Activated naive CD8-positive, alpha-beta T cell treated with anti-CD3 and anti-CD28 coated beads for 36 hours (primary cell): ENCODE measurements at places on chromosomes 4 and X. TPM values are rescaled to one million over a fixed set of nuclear protein-coding genes. Genes with fewer than 3 reads are reported as not detected.

- peaks cover 2% of the 10 kb centered on the region for H3K4me1 ChIP-seq
- DNase-seq: no peak
- H3K27ac ChIP-seq: no peak within 1 kb of the TSS
- peaks cover 64% of the 10 kb centered on the region for H3K27me3 ChIP-seq
These were observed at the start of gene GPC4 for GRCh38 chrX:133415276-133416105. Gene GPC4 (minus strand): TSS chrX:133415489. CDS start chrX:133414965, 524 bp downstream.

GRCh38 chr4:154911608-154912098 lies 130.6 kb downstream of the RBM46 start:
- no peak overlapping the region for H3K4me3 ChIP-seq
- H3K27me3 ChIP-seq: no peaks in the 10 kb centered on the region
- no peaks in the 10 kb centered on the region for H3K36me3 ChIP-seq
- no peaks in the 10 kb centered on the region for H3K4me1 ChIP-seq
- H3K27ac ChIP-seq: no peak overlapping the region
- no peak for DNase-seq

- H3K27ac ChIP-seq: no peak overlapping the region
- H3K27me3 ChIP-seq: no peaks in the 10 kb centered on the region
- H3K4me1 ChIP-seq: no peaks in the 10 kb centered on the region
- no peak overlapping the region for H3K4me3 ChIP-seq
- no peaks in the 10 kb centered on the region for H3K36me3 ChIP-seq
- DNase-seq: no peak
These were observed 88.3 kb downstream of the NHSL2 start for GRCh38 chrX:71998836-71999509.

DNA sequence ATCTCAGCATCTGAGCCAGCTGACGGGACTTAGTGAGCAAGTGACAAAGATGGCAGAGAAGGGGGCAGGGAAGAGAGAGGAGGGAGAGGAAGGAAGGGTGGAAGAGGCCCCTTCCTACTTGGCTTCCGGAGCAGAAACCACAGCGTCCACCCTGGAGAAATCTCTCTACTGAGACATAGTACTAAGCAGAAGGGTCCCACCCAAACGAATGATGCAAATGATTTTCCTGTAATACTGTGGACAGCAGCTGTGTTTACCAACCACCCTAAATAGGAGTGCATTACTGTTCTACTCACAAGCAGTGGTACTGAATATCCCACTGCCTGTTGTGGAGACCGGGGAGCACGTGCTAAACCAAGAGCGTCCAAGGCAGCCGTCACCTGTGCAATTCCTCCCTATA lies 29.4 kb downstream of the DTHD1 start:
- peaks cover 13% of the 10 kb centered on the region for H3K4me1 ChIP-seq
- no peaks in the 10 kb centered on the region for H3K27me3 ChIP-seq
- H3K36me3 ChIP-seq: no peaks in the 10 kb centered on the region
- peak overlapping the region; percentile 44 for H3K4me3 ChIP-seq

FGA gene
- not detected for total RNA-seq

GRCh38 chrX:121863976-121864375 lies 816.6 kb downstream of the GLUD2 start:
- no peaks in the 10 kb centered on the region for H3K27me3 ChIP-seq
- no peak overlapping the region for H3K4me3 ChIP-seq
- no peaks in the 10 kb centered on the region for H3K4me1 ChIP-seq

GRCh38 chr4:38386005-38386551 lies 277.9 kb upstream of the KLF3 start:
- peaks cover 22% of the 10 kb centered on the region for H3K4me1 ChIP-seq
- peaks cover 7% of the 10 kb centered on the region for H3K36me3 ChIP-seq
- H3K4me3 ChIP-seq: no peak overlapping the region

ASMTL gene
- 29.4 TPM for total RNA-seq

GLRB gene
- total RNA-seq: not detected

DNA sequence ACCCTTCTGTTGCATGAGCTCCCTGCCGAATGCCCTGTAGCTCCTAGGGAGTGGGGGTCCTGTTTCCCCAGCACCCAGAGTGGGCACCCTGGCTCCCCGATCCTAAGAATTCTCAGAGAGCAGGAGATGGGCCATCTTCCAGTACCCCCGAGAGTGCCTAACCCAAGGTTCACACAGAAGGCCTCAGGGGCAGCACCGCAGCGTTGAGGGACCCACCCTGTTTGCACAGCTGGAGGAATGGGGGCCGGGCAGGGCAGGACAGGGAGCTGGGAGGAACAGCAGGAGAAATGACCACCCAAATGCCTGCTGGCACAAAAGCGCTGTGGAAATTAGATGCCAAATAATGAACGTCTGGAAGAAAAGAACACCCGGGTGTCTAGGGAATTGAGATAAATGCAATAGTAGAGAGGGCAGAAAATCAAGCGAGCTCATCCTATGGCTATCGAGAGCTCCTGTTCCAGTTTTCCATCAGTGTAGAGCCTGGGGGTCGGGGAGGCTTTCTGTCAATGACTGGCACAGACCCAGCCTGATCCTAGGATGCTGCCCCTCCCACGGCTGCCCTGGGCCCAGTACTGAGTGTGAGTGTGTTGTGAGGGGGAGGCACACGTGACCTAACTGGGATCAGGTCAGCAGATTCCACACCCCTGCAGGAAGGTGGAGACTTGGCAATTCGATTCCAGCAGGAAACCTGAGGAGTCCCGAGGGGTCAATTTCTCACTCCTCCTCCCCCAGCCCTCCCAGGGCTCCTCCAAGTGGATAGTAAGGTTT lies 25.7 kb downstream of the SEPTIN6 start:
- DNase-seq: no peak
- peaks cover 24% of the 10 kb centered on the region for H3K4me1 ChIP-seq
- peak overlapping the region; percentile 38 for H3K27ac ChIP-seq
- H3K27me3 ChIP-seq: no peaks in the 10 kb centered on the region
- no peak overlapping the region for H3K4me3 ChIP-seq
- peaks cover 19% of the 10 kb centered on the region for H3K36me3 ChIP-seq

DNA sequence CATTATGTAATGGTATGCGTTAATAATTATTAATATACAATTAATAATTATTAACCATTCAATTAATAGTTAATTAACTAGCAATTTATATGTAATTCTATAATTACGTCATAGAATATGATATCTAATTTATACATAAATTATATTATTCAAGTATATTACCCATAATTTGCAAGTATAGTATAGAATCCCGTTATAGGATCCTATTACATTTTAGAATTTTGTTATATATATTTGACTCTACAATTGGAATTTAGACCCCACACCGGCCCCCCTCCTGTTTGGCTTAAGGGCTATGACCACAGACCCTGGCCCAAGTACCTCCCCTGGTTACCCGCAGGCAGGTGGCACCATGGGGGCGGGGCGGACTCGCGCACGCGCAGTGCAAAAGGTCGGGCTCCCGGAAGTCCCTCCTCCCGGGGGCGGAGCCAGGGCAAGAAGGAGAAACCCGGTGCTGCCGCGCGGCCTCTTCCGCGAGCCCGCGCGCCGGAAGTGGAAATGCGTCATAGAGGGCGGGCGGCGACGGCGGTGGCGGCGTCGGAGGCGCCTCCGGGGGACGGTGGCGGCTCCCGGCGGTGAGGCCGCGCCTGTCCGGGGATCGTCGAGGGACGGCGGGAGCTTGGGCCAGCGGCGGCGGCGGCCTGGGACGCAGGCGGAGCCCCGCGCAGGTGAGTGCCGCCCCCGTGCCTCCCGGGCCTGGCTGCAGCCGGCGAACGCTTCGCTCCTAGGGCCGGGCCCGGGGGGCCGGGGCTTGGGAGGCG lies at the start of gene AKAP17A:
AKAP17A (plus strand) TSS at position 503 of the 761 bp plus-strand sequence. CDS start 1,859 bp downstream, outside the sequence.
- peak; percentile 99 for DNase-seq
- H3K36me3 ChIP-seq: peaks cover 16% of the 10 kb centered on the region
- peak within 1 kb of the TSS; percentile 96 for H3K4me3 ChIP-seq
- H3K27ac ChIP-seq: peak within 1 kb of the TSS; percentile 91

DNA sequence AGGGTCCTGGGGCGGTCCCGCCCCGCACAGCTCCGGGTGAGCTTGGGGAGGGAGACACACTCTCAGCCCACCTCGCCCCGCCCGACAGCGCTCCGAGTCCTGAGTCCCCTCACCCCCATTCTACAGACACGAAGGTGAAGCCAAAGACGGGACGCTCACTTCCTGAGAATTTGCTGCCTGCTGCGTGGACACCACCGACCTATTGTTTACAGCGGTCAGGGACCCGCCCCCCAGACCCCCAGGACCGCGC lies 796 bp upstream of the ZNF141 start:
- peak overlapping the region; percentile 99 for H3K4me3 ChIP-seq
- no peaks in the 10 kb centered on the region for H3K27me3 ChIP-seq
- H3K36me3 ChIP-seq: peaks cover 47% of the 10 kb centered on the region
- no peak for DNase-seq
- peak overlapping the region; percentile 100 for H3K27ac ChIP-seq

SLC16A2 gene
- 0.60 TPM for total RNA-seq

GRCh38 chrX:74023203-74023602 lies 280.8 kb upstream of the ZCCHC13 start:
- no peak overlapping the region for H3K4me3 ChIP-seq
- H3K4me1 ChIP-seq: no peaks in the 10 kb centered on the region
- no peaks in the 10 kb centered on the region for H3K27me3 ChIP-seq

TEX13A gene
- total RNA-seq: not detected

- DNase-seq: no peak
- H3K4me1 ChIP-seq: peaks cover 20% of the 10 kb centered on the region
- peak overlapping the region; percentile 12 for H3K27ac ChIP-seq
- H3K27me3 ChIP-seq: no peaks in the 10 kb centered on the region
- no peak overlapping the region for H3K4me3 ChIP-seq
These were observed 40.7 kb upstream of the ASMTL start for GRCh38 chrX:1493412-1493811.

DNA sequence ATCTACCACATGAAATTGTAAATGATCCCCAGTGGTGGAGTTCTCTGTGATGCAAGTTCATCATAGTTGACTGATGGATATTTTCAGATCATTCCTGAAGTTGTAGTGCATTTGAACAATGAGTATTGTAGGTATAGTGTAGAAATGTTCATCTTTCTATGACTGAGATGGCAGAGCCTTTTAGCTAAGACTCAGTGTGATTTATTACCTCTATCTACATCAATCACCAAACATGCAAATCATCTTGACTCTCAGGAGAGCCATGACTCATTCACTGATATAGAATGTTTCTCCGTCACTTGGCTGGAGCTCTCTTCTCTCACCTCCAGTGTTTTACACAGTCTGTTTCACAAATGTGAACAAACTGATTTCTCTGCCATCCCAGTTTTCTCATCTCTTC lies 392.6 kb downstream of the IL1RAPL1 start:
- no peak for DNase-seq
- H3K4me1 ChIP-seq: no peaks in the 10 kb centered on the region
- H3K27me3 ChIP-seq: no peaks in the 10 kb centered on the region
- no peak overlapping the region for H3K27ac ChIP-seq
- H3K4me3 ChIP-seq: no peak overlapping the region

- no peak overlapping the region for H3K27ac ChIP-seq
- no peak overlapping the region for H3K4me3 ChIP-seq
- no peaks in the 10 kb centered on the region for H3K4me1 ChIP-seq
These were observed 29.2 kb downstream of the PRRG1 start for GRCh38 chrX:37378404-37378803.

TMSB15A gene
- total RNA-seq: 0.44 TPM

CXCL11 gene
- total RNA-seq: 0.30 TPM

DNA sequence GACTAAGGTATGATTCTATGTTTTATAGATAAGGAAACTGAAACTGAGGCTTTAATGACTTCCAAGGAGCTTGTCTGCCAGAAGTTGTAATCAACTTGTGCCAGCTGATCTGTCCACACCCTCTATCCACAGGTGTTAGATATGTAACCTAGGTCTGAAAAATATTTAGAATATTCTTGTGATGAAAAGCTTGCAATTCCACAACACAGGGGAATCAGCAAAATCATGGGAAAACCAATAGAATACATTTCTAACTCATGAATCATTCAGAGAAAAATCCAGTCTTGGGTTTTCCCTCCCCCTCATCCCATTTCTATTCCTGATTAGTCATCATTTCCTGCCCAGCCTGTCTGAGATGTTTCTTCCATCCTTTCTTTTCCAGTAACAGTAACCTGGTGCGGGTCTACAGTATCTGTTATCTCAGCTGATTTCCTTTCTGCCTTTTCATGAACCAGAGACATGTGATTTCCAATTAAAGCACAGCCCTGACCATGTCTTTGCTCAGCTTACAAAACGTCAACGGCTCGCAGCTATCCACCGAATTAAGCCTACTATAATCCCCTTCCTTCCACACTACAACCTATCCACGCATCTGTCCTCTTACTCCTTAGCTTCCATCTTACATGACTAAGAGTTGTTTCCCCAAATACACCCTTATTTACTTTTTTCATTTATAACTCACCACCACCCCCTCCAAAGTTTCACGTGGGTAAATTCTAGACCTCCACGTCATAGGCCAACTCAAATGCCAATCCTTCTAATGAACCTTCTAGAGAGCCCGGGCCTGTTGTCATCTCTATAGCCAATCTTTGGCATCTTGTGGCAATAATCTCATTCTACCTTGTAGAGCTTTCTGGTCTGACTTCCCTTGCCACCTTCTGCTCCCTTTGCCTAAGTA lies 961 bp upstream of the NOCT start:
- peaks cover 17% of the 10 kb centered on the region for H3K36me3 ChIP-seq
- H3K27me3 ChIP-seq: no peaks in the 10 kb centered on the region
- peak overlapping the region; percentile 98 for H3K27ac ChIP-seq
- peaks cover 30% of the 10 kb centered on the region for H3K4me1 ChIP-seq

GRCh38 chr4:66688674-66689073 lies 856.6 kb downstream of the CENPC start:
- no peaks in the 10 kb centered on the region for H3K4me1 ChIP-seq
- no peaks in the 10 kb centered on the region for H3K27me3 ChIP-seq
- H3K27ac ChIP-seq: no peak overlapping the region
- no peaks in the 10 kb centered on the region for H3K36me3 ChIP-seq

DNA sequence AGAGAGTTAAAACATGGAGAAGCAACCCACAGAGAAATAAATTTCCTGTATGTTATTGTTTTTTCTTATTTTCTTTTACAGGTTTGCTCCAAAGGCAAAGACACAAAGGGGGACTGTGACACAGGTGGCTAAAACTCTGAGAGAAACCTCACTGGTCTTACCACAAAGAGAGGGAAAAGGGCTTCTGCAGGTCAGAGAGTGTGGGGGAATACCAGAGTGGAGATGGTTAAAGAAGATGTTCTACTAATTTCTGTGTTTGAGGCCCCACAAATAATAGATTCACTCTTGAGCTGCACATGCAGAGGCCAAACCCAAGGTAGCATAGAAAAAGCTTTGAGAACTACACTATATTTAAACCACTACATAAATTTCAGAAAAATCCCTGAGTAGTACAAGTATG lies 151.3 kb downstream of the GABRA3 start:
- no peak for DNase-seq
- no peaks in the 10 kb centered on the region for H3K27me3 ChIP-seq
- no peaks in the 10 kb centered on the region for H3K4me1 ChIP-seq
- H3K36me3 ChIP-seq: no peaks in the 10 kb centered on the region
- no peak overlapping the region for H3K27ac ChIP-seq
- no peak overlapping the region for H3K4me3 ChIP-seq

DNA sequence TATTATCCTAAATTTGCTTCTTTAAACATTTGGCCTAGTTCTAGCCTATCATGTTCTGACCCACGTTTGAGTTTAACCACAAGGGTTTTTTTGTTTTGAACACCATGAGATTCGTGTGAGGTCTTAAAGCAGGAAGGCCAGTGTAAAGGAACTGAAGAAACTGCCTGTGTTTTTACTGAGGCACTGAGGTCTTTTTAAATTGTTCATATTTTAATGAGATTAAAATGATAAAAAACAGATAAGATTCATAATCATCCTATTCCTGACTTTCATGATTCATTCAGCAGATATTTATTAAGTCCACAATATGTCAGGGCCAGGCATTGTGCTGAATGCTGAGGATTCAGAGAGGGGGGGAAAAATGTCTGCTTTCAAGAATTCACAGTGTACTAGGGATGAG lies 3.2 kb downstream of the RPS6KA3 start:
- no peak for DNase-seq
- peaks cover 27% of the 10 kb centered on the region for H3K4me1 ChIP-seq
- peaks cover 12% of the 10 kb centered on the region for H3K36me3 ChIP-seq
- peak overlapping the region; percentile 84 for H3K27ac ChIP-seq
